Iris pigment epithelial cell (primary cell): ENCODE measurements at places on chromosomes 5 and 9.

DNA sequence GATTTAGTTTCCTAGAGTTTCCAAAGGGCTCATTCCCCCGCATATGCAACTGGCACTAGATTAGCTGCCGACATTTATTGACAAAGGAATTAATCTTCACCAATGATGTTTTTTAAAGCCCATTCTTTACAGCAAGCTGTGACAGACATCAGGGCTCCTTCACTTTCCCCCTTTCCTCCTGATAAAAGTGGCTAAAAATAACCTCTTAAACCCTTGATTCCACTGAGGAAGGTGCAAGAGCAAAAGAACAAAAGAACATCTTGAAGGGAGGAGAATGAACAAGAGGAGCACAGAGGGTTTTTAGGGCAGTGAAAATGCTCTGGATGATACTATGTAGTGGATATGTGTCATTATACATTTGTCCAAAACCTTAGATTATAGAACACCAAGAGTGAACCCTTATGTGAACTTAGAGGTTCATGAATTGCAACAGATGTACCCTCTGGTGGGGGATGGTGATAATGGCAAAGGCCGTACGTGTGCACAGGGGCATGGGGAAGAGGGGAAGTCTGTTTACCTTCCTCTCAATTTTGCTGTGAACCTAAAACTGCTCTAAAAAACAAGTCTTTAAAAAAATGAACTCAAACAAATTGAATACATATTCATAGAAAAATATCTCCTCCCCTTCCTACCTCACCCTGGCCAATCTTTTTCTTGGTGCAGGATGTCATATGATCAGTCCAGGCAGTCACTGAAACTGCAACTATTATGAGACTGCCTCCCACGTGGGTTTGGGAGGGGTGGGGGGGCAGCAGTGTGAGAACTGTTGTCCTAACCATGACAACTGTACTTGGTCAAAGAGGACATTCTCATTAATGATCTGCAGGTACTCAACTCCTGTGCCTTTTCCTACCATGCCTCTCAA is 83.0 kb downstream of the MARCHF3 start:
- DNase-seq: no peak

DNA sequence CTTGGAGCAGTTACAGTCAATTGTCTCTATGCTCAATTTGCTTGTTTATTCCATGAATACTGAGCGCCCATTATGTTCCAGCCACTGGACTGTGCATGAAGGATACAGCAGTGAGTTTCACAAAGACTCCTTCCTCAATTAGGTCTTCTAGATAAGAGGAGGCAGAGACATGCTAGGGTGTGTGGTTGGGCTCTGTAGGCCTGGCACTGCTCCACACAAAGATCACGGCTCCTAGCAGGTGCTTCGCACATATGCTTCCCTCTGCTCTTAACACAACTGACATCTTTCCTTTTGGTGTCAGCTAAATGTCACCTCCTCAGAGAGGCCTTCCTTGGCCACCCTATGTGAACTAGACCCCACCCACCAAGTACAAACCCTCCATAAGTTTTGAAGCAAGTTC is 10.9 kb downstream of the IL12B start:
- DNase-seq: no peak

- DNase-seq: no peak
These were observed 19.8 kb downstream of the JADE2 start for GRCh38 chr5:134545070-134545868.

- peak; percentile 34 for DNase-seq
These were observed 839.9 kb downstream of the MAT2B start for GRCh38 chr5:164345173-164345849.

DNA sequence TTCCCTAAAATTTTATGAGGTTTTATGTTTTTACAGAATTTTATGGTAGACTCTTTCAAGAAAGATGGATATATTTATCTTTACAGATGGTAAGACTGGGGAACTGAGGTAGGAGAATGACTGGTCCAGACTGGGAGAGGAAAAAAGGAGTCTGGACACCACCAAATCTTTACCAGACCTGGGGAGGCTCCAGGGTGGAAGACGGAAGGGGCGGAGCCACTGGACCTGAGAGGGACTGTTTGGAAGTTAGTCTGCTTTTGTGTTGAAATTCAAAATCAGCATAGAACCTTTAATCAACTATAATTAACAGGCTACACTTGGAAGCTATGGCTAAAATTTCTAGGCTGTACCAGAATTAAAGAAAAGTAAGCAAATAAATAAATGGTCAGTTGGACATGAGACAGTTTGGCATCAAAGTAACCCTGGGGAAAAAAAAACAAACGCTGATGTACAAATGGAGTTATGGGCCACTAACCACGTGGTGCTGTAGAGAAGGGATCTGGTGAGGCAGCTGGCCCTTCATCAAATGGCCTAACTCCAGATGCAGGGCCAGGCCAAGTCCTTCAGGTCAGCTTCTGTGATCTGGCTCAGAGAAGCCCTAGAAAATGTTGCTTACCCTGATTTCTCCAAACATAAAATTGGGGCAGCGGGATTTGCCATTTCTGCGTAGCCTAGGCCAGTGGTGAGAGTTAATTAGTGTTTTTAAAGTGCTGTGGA is 155.1 kb downstream of the ARSB start:
- no peak for DNase-seq

GRCh38 chr9:35028341-35028740 is 38.8 kb downstream of the DNAJB5 start:
- DNase-seq: no peak

DNA sequence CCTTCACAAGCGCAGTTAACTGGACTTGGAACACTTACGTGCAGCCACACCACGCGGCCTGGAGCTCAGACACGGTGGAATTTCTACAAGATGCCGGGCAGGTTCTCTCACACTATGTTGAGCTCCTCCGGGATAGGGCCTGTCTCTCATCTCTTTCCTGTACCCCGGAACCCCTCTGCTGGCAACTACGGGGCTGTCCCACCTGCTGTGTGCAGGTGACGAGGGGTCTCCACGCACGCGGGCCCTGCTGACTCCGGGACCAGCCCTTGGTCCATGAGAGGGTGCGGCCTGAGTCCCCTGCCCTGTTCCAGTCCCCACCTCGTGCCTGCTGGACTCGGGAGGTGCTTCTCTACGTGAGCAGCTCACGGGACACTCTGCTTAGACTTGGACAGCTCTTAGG is 40.1 kb downstream of the SLC6A3 start:
- no peak for DNase-seq

- no peak for DNase-seq
These were observed 173.4 kb downstream of the NR3C1 start for GRCh38 chr5:143229896-143230675.

- DNase-seq: no peak
These were observed 204.8 kb downstream of the HCN1 start for GRCh38 chr5:45491368-45491767.

GRCh38 chr9:69885474-69885929 is 64.9 kb downstream of the CFAP95 start:
- peak; percentile 69 for DNase-seq

- no peak for DNase-seq
These were observed 25.0 kb upstream of the FREM1 start for GRCh38 chr9:14935106-14935751.

DNA sequence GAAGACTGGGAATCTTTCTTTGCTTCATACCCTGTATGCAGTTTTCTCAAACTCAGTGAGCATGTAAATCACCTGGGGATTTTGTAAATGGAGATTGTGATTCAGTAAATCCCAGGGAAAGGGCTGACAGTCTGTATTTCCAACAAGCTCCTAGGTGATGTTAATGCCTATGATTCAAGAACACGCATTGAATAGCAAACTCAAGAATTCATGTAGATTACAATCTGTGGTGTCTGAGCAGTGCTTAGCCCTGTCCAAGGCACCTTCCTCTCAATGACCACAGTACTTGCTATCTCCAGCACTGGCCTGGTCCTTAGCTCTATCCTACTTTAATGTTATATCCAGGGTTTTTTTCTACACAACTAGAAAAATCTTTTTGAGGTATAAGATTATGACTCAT is 721.4 kb upstream of the MEF2C start:
- no peak for DNase-seq

GRCh38 chr5:130502702-130503101 is 598.4 kb downstream of the CHSY3 start:
- DNase-seq: no peak

DNA sequence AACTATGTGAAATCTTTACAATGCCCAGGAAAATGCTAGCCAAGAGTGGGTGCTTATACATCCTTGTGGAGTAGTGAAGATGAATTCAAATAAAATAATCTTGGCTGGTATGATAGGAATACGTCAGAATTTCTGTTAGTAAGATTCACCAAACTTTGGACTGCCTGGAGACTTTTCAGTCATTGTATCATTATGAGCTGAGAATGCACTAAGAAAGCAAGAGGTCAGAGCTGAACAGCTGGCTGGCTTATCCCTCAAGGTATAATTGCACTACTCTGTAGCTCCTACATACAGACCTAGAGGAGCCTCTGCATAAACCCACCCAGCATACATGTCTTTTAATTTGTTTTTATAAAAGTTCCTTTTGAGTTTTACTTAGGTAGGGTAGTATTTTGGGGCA is 568.5 kb upstream of the RIOK2 start:
- no peak for DNase-seq

DNA sequence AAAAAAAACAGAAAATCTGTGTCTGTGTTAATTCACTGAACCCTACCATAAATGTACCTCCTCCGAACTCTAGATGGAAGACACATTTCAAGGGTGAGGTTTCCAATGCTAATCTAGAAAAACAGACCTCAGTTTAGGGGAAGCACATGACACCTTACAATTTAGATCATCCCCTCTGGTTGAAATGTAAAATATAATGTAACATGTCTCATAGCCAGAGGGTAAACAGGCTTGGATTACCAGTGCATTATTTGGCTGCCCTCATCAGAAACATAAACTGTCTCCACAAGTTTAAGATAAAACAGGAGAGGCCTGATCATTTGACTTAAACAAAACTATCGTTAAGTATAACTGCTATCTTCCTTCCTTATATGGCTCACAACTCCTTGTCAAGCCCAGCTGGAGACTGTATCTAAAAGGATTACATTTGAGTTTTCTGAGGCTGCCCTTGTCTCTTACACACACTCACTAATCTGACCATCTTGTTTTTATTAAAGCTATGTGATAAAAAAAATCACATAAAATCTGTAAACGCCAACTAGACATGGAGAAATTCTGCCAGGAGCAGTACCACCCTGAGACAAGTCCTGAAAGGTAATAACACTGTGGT is 105.7 kb downstream of the LURAP1L start:
- peak; percentile 25 for DNase-seq

DNA sequence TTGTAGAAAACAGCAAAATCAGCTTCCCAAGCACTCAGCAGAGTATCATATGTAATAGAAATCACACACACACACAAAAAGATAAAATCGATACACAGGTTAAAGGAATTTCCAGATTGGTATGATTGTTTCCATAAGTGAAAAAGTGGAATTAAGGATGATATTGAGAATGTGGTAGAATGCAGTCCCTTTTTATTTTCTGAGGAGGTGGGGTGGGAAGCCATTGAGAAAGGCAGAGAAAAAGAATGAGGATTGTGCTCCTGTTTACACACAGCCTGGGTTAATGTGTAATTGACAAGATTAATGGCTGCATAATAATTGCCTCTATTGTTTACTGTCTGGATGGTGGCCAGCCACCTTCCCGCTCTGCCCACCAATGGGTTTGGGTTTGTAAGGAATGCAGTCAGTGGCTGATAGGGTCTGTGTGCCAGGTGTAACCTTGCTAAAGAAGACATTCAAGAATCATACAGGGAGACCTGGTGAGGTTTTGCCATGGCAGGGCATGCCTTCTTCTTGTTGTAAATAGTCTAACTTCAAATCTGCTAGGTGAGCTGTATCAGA is 177.2 kb upstream of the MAP3K1 start:
- DNase-seq: no peak

- DNase-seq: no peak
These were observed 418.0 kb downstream of the SPATA31D1 start for GRCh38 chr9:82406456-82407085.

GRCh38 chr9:95229230-95229915 is 88.1 kb downstream of the FANCC start:
- no peak for DNase-seq

GRCh38 chr5:74643111-74643562 is 2.6 kb upstream of the ENC1 start:
- peak; percentile 98 for DNase-seq

DNA sequence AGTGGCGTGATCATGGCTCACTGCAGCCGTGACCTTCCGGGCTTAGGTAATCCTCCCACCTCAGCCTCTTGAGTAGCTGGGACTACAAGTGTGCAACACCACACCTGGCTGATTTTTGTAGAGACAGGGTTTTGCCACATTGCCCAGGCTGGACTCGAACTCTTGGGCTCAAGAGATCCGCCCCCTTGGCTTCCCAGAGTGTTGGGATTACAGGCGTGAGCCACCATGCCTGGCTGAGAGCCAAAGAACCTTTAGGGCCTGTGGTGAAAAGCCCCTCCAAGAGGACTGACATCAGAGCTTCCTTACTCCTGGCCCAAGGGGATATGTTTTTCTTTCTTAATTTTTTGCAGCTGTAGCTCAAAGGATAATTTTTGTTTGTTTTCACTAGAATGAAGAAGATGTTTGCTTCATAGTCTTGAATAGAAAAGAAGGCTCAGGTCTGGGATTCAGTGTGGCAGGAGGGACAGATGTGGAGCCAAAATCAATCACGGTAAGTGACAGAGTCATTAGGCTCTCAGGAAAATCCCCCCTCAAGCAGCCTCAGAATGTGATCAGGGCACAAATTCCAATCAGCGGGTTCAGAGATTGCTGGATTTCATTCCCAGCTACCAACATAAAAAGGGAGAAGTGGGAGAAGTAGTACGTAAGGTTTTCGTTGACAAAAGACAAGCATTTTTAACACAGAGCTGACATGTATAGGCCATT is 77.1 kb downstream of the GOLPH3 start:
- DNase-seq: no peak

DNA sequence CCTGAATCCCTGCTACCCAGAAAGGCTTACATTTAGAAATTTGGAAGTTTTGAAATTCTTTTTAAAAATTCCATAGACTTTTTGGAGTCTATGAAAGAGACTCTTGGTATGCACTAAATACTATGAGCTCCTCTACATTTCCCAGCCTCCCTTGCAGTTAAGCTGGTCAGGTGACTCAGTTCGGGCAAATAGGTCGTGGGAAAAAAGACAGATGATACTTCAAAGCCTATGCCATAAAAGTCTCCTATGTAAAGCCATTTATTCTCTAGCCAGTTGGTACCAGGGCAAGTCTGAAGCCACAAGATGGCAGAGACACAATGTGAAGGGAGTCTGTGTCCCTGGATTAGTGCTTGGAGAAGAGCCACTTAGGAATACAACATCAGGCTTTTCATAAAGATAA is 101.8 kb downstream of the BOD1 start:
- peak; percentile 33 for DNase-seq

DNA sequence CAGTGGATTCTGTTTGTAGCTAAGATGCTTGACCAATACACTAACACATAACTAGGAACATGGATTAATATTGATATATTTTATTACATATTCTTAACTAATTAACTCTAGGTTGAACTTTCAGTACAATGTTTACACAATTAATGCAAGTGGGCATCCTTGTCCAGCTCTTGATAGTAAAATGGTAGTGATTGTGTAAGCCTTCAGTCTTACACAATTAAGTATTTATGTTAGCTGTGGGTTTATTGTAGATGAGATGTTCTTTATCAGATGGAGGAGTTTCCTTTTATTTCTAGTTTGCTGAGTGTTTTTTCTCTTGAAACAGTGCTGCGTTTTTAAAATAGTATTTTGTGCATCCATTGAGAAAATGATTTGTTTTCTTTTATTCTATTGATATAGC is 1210.8 kb downstream of the CDH12 start:
- peak; percentile 51 for DNase-seq

- no peak for DNase-seq
These were observed 111.2 kb downstream of the EDIL3 start for GRCh38 chr5:84273517-84273883.
